NCI-H1092 (cell line): ENCODE measurements at places on chromosomes 3 and 15.
A peak's percentile ranks its signal among the peaks of the same experiment; 100 is the strongest.

DNA sequence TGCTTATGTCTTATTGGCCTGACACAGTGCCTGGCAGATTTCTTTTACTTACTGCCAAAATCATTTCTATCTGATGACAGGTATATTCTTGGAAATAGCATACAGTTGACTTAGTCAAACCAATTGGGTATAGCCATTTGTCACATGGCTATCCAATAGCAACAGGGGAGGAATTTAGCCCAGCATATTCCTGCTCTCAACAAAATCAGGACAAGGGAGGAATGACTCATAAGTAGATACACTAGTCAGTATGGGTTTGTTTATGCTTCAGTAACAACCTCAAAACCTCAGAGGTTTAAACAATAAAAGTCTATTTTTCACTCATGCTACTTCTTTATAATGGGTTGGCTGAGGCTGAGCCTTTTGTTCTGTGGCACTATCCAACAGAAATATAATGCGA, 38.0 kb upstream of the VILL start:
- DNase-seq, result no peak

GRCh38 chr3:24155276-24155675, 210.2 kb downstream of the NR1D2 start:
- DNase-seq, result no peak

- DNase-seq, result no peak
Measured at GRCh38 chr15:56052395-56053045, 59.1 kb upstream of the NEDD4 start.

DNA sequence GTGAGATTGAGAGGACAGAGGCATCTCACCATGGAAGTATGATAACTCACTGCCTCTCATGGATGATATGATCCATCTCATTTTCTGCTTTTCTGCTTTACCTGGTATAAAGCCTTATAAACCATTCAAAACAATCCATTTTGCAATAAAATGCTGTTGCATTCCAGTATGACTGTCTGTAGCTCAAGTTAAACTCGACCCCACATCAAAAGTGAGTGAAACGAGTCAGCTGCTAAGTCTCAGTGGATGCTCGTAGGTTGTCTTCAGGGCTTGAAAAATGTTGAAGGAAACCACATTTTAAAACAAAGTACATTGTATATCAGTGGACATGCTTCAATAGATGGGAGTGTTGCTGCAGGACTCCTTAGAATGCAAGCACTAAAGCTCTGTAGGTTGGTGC, 839.0 kb downstream of the TUSC7 start:
- no peak for DNase-seq

- no peak for DNase-seq
Measured at GRCh38 chr15:94105760-94106159, 125.6 kb upstream of the MCTP2 start.

GRCh38 chr3:99388780-99389179, 249.6 kb upstream of the COL8A1 start:
- no peak for DNase-seq

GRCh38 chr3:129975705-129976048, 1.2 kb downstream of the TRH start:
- no peak for DNase-seq

DNA sequence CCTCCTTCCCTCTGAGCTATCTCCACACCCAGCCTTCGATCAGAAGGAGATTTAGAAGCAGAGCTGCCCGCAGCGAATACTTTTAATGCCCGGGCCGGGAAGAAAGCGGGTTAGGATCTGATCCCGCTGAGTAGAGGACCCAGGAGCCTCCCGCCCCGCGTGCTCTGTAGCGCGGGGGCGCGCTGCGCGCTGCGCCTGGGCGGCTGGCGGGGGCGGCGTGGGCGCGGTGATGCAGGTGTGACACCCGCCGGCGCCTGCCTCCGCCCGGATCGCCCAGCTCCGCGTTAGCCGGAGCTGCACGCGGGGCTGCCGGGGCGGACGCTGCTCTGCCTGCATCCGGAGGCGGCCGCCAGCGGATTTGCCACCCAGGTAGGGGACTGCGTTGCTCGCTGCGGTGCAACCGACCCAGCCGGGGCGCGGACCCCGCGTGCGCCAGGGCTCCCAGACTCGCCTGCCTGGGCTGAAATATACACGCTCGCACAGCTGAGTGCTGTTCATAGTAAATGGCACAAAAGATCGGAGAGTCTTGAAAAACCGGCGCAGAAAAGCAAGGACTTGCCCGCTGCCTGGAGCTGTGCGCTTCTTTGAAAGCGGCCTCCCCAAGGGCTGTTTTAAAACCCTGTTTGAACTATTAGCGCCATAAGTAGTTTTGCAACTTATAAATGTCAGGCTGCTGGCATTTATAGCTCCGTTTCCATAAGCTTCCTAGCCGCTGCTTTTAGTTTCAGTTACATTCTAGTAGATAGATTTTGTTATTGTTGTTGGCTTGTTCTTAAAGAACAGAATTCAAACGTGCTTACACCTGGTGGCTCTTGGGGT, at the start of gene SV2B:
Gene SV2B, plus strand, starts transcription at position 263 of the 819 bp plus-strand sequence. CDS start 126,007 bp downstream, outside the sequence.
- DNase-seq, result peak; percentile 24

- no peak for DNase-seq
Measured at GRCh38 chr15:34365091-34365825, 1.7 kb downstream of the LPCAT4 start.

DNA sequence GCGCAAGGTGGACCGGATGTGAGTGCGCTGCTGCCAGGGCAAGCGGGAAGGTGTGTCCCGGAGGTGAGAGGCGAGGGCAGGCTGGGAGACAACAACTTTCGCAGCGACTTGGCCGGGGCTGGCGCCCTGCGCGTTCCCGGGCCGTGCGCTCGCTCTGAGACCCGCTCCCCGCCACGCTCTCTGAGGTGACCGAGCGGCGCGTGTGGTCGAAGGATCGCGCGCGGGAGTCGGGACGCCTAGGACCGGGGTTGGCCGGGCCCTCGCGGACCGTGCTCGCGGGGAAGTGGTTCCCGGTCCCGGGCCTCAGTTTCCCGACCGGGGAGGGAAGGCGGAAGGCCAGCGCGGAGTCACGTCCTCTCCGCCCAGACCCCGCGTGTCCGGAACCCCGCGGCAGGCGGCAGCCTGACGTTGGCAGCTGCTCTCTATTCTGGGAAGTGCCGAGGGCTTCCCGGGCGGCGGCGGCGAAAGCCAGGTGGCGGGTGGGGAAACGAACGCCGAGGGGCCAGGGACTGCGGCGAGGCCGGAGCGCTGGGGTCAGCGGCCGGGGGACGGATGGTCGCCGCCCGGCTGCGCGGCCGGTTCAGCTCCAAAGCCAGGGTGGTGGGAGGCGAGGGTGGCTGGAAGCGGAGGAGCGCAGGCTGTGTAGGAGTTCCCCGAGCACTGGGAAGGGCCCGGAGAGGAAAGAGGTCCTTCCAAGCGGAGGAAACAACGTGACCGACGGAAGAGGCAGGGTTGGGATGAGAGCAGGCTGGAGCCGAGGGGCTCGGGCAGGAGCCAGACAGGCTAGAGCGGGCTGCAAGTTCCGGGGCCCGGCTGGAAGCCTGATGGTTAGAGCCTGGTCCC, 1.0 kb upstream of the IGF2BP2 start:
- no peak for DNase-seq

DNA sequence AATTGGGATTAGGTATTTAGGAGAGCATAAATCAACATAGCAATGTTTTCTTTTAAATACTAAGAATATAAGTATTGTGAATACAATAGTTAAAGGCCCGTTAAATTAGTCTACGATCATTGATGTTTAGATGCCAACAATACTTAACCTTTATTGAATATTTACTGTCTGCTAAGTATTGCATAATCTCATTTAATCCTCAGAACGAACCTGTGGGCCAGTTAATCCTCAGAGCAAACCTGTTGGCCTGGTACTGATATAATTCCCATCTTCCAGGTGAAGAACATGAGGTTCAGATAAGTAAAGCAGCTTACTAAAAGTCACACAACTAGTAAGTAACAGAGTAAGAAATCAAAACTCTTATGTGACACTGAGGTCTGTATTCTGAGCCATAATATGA, 57.4 kb upstream of the ACKR4 start:
- DNase-seq, result no peak

GRCh38 chr3:195085356-195086130, 185.4 kb downstream of the XXYLT1 start:
- no peak for DNase-seq

- DNase-seq, result no peak
Measured at GRCh38 chr3:189513281-189514117, 117.7 kb upstream of the TP63 start.

GRCh38 chr3:134057006-134057653, 27.4 kb upstream of the SLCO2A1 start:
- DNase-seq, result no peak

GRCh38 chr15:37112171-37112570, 11.8 kb upstream of the MEIS2 start:
- DNase-seq, result no peak

DNA sequence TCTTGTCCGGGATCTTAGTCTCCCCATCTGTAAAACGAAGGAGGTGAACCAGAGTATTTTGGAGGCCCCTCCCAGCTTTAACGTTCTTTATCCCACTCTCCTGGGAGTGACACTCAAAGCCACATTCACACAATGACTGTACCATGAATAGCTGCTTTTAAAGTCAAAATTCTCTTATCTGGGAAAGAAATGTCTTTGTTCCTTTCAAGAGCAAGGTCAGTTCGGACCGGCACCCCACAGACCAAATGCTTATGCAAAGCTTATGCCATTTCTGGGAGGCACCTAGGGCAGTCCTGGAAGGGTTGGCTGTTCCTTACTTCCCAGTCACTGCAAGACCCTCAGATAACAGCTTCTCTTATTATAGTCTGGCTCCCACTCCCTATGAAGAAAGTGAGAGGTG, 53.5 kb upstream of the WNT5A start:
- no peak for DNase-seq

DNA sequence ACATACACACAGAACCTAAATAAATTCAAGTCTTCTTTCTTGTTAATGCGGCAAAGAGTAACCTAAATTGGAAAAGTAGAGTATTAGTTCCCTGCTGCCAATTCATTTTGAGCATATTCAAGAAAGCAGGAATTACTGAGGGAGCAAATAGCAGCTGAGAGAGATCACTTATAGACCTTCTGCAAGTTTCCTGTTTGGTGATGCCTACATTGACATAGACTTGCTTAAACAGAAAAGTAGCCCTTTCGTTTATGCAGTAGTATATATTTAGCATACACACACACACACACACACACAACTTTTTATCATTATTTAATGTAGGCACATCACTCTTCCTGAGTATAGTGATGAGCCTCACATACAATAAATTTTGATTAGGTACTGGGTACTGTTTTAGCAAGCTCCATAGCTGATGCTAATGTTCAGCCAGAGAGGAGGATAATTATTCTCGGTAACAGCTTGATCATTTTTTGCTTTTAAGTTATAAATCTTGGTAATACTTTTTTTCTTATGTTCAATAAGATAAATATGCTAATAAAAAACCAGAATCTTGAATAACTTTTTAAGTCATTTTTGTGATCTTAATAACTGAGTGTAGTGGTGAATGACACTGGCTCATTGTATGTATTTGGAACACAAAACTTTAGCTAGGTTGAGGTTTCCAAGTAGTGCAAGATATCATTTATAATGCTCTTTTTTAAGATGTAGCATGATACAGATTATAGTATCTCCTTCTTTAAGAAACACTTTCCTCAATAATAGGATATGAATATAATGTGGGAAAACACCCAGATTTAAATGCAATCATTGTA, 174.7 kb downstream of the MBNL1 start:
- no peak for DNase-seq

GRCh38 chr3:158766364-158766763, 34.1 kb upstream of the RARRES1 start:
- no peak for DNase-seq

DNA sequence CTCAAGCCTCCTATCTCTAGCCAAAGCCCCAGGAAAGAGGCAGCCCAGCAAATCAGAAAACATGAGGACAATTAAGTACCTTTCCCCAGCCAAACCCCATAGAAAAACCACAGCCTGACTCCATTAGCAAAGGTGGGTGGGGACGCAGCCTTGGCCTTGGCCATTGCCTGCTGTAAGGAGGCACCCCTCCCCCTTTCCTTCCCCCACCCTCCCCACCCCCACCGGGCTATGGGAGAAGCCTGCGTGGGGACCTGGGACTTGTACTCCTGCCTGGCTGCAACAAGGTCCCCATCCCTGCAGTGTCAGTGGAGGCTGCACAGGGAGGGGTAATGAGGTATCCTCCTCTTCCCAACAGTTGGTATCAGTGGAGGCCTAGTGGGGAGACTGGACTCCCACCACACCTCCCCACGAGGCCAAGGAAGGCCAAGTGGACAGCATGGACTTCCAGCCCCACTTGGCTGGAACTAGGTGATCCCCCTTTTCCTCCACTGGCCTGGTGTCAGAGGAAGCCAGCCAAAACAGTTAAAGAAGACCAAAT, 20.5 kb downstream of the PRR23E start:
- DNase-seq, result no peak

- DNase-seq, result no peak
Measured at GRCh38 chr3:105255350-105255749, 111.4 kb upstream of the ALCAM start.

DNA sequence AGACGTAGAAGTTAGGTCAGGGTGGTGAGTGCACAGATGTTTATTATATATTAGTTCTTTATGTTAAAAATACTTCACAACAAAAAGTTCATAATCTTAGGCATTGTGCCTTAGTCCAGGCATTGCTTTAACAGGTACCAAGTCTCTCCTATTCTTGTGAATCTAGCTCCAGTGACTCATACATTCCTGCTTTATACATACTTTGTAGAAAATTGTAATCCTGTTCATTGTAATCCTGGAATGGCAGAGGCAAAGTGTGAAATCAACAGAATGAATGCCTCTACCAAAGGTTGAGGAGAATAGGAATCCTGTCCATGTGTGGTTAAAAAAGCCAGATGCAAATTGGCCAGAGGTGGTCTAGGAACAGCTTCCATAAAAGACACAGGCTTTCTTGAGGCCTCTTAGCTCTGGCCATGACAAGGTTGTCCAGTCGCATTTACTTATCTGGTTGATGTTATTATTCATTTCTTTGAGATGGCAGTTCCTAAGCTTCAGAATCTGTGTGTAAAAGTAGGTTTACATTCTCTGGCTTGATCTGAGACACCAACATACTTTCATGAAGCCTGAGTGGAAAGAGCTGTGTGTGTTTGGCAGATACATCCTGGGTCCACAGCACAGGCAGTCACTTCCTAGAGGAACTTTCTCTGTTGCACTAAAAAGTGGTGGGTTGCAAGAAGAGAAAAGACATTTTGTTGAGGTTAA, 109.0 kb downstream of the CDIN1 start:
- no peak for DNase-seq

DNA sequence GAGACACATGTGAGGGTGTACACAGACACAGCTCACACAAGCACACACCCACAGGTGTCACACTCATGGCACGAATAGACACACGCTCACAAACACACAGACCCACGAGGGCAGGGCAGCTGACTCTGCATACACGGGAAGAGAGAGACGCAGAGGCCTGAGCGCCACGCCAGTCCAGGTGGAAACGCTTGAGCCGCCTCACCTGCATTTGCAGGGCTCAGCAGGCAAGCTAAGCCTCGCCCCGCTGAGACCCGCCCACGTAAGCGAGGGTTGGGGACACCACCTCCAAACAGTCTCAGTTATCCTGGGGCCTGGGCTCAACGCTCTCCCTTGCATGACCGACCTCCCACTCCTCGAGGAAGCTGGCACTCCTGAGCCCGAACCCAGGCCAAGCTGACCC, 73.2 kb downstream of the TLE3 start:
- DNase-seq, result no peak

GRCh38 chr3:137217733-137218132, 259.9 kb downstream of the IL20RB start:
- no peak for DNase-seq

- DNase-seq, result peak; percentile 29
Measured at GRCh38 chr3:38521391-38521987, 25.3 kb downstream of the EXOG start.

- no peak for DNase-seq
Measured at GRCh38 chr3:65905771-65906170, 132.9 kb downstream of the MAGI1 start.
